Fibroblast of skin of right quadriceps (primary cell): ENCODE measurements at places on chromosomes 11 and 22.

DNA sequence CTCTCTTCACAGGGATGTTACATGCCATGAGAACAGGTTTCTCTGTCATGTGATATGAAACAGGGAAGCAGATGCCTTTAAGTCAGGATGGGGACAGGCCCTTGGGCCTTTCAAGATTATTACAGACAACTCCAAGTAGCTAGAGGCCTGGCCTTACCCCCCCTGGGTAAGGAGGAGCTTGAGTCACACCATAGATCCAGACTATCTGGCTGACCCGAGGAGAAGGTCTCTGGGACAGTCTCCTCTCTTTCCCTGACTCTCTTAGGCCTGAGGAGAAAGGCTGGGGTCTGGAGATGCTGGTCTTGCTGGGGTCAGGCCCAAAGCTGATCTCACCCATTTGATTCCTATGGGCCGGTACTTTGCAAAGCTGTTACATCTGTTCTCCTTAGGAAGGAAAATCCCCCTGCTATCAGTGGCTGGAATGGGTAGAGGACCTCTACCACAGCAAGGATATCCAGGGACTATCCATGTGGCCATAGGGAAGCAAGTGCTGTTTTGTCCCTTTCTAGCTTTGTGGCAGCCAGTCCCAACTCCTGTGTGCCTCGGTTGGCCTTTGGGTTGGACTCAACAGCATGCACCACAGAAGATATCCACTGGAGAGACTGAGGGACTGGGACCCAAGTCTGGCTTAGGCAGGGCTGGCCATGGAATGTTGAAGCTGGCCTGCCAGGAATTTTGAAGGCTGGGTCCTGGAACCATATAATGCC is 25.2 kb downstream of the RELT start:
- DNase-seq = no peak

- no peak for DNase-seq
Measured at GRCh38 chr11:70627219-70627618, 228.9 kb downstream of the CTTN start.

- no peak for DNase-seq
Measured at GRCh38 chr11:4932751-4933150, 8.6 kb upstream of the OR51G1 start.

DNA sequence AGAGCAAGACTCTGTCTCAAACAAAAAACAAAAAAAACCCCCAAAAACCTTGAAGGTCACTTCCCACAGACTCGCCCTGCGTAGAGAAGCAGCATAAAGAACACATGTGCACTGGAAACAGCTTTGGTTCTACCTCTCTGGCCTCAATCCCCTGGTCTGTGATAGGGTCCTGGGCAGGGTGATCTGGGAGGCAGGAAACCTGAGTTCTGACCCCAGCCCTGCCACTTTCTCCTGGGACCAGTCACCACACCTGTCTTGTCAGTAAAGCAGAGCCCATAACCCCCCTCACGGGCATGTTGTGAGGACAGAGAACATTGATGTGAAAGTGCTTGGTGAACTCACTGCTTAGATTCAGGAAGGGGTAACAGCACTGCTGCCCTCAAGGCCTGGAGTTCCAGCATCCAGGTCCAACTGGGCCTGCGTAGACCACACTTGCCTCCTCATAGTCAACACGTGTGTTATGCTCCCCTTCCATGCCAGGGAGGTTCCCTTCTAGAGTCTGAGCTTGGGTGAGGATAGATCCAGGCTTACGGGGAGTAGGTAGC is 11.4 kb downstream of the UCP2 start:
- no peak for DNase-seq

- no peak for DNase-seq
Measured at GRCh38 chr11:108624196-108624925, 30.8 kb upstream of the EXPH5 start.

DNA sequence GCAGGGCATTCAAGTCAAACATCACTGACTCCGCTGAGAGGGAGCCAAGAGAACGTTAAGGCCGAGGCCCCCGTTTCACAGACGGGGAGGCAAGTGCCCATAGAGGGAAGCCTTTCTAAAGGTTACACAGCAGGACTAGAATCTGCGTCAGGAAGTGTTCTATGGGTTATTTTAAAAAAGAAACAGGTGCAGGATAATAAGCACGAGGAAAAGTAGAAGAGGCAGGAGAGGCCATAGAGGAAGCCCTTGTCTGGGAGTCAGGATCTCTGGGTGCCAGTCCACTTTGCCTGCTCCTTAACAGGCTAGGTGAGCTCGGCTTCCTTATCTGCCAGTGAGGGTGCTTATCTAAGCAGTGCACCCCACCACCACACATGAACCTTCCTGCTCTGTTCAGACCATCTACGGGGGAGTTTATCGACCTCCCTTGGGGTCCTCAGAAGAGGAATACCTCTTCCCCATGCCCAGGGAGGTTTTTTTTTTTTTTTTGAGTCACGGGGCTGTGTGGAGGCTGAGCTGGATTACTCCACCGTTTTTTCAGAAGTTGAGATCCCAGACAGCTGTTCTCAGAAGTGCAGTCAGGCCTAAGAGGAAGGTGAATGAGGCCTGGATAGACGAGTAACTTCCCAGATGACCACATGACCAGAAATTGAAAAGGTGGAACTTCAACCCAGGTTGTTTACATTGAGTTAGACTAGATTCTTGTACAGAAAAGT is 1.2 kb upstream of the FCHSD2 start:
- no peak for DNase-seq

- DNase-seq = peak; percentile 5
Measured at GRCh38 chr11:70020336-70021214, 57.5 kb upstream of the ANO1 start.

DNA sequence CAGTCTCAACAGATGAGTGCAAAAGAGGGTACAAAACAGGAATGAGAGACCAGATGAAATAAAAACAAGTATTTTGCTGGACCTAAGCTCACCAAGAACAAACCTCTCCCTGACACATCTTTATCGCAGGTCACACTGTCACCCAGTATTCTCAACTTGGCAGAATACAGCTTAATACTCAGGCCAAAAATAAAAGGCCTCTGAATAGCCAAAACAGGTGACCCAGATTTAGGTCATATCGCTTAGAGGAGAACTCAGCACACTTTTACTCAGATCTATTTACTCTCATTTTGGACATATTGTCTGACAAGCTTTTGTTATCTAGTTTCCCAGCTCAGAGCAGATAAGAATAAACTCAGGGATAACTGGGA is 216.9 kb upstream of the SYN3 start:
- no peak for DNase-seq

DNA sequence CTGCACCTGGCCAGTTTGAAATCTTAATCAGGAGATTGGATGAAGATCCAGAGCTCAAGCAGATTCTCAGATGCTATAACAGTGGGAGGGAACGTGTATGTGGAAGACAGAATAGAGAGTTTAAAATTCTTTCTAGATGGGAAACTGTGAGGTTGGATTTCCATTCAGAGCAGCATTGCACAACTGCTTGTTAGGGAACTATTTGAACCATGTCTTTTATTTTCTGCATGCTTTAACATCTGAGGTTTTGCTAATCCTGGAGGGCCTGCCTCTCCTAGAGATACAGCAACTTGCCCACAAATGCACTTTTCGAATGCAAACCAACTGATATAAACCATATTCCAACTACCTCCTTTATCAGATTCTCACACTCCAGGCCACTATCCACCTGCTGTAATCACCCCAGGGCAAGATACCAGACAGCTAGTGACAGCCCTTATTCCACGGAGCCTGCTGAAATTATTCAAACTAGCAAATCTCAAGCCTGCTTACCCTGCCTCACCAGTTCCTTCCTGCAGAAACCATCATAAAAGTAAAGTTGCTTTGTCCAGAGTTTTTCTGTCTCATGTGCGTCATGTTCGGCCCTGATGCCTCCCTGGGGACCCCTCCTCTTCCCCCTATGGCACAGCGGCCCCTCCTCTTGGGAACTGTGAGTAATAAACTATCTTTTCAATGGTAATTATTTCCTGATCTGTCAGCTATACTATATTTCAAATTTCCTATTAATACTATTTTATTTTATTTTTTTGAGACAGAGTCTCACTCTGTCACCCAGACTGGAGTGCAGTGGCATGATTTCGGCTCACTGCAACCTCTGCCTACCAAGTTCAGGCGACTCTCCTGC is 18.4 kb upstream of the SEC14L4 start:
- DNase-seq = no peak

DNA sequence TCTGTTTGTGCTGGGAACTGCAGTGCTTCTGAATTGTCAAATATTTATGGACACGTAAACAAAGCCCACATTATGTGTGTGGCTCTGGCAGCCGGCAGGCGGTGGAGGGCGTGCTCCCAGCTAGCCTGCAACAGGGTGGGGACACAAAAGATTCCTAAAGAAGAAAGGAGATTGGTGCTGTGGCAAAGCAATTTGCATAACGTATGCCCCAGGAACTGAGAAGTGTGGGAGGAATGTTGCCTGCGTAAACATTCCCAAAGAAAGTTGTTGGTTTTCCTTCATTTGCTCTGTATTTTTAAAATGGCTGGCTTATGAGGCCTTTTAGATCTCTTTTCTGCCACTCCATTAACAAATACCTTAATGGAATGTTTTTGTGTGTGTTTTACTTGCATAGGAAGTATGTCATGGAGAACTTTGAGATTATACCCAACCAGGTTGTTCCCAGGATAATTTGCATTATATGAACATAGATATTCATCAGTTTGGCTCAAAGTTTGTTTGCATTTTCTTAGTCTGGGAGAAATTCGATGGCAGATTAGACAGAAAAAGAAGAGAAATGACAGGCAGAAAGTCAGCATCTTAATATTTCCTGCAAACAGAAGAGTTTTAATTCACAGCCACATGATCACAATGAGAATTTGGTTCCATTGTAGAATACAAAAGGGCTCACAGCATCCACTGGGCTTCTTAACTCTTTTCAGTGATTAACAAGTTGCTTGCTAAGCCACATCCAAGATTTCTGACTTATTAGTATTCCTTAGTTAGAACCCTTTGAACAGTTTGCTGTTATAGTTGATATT is 41.8 kb upstream of the DLAT start:
- DNase-seq = no peak

DNA sequence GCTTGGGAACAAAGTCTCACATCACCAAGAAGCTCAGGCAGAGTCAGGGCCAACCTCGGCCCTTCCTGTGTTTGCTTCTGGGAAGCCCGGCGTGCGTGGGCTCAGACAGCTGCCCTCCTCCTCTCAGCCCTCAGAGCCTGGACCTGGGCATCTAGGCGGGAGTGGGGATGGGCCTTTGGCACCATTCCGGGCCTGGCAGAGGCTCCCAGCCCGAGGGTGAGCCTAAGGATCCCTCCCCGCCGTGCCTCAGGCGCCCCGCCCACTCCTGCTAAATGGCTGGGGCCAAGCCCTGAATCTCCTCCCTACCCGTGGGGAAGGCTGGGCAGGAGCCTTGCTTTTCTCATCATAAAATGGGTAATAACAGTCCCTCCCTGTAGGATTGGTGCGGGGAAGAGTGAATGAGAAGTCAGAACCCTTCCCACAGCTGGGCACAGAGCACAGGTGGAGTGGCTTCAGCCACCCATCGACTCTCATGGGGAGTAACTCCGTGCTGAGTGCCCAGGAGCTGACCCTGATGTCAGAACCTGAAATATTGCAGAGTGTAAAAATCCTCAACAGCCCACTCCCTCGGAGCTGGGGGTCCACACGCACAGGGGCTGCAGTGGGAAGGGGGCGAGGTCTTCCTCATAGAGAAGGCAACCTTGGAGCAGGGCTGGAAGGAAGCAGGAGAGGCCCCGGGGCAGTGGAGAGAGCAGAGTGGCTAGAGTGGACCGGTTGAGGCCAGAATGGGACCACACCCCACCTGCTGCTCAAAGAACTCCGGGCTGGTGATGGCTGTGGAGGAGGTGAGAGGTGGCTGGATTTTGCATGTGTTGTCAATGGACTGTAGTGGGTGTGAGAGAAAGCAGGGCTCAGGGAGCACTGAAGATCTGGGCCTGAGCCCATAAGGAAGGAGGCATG is 18.8 kb upstream of the CDKN1C start:
- DNase-seq = no peak

DNA sequence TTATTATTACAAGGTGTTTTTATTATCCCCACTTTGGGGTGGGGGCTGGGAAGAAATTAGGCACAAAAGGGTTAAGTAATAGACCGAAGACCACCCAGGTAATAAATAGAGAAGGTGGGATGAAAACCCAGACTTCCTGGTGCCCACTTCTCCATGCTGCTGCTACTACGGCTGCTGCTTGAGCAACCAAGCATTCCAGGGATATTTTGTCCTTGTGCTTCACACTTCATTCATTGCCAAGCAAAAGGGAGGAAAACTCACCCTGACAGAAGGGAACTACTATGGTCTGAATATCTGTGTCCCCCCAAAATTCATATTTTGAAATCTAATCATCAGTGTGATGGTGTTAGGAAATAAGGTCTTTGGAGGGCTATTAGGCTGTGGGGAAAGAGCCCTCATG is 470.9 kb upstream of the API5 start:
- DNase-seq = no peak

- peak; percentile 92 for DNase-seq
Measured at GRCh38 chr11:118910309-118911112, 15.2 kb downstream of the BCL9L start.

- no peak for DNase-seq
Measured at GRCh38 chr11:36156161-36156816, 132.9 kb downstream of the COMMD9 start.

DNA sequence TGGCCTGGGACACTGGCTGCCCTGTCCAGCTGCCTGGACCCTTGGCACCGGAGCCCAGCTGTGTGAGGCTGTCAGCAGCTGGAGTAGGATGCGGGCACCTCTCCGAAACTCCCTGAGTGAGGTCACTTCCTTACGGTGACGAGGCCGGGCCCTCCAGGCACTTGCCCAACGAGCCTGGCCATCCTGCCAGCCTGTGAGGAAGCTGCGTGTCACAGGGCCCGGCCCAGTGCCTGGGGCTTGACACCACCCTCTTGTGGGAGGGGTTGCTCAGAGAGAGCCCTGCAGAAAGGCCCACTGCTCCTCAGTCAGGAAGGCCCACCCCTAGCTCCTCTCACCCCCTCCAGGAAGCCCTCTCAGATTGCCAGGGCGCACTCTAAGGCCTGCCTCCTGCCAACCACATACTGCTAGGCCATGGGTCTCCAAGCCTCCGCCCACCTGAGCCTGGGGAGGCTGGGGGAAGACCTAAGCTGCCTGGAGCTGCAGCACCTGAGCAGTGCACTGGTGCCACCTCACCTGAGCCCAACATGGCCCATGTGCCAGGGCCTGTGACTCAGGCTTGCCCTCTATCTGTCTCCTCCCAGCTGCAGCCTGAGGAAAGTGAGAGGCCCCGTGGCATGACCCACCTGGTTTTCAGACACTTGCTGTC is 4.3 kb upstream of the PHLDA2 start:
- peak; percentile 50 for DNase-seq

GRCh38 chr11:43574949-43575912 is 105.3 kb upstream of the HSD17B12 start:
- DNase-seq = peak; percentile 67

- no peak for DNase-seq
Measured at GRCh38 chr22:25853501-25854284, 111.7 kb downstream of the MYO18B start.

DNA sequence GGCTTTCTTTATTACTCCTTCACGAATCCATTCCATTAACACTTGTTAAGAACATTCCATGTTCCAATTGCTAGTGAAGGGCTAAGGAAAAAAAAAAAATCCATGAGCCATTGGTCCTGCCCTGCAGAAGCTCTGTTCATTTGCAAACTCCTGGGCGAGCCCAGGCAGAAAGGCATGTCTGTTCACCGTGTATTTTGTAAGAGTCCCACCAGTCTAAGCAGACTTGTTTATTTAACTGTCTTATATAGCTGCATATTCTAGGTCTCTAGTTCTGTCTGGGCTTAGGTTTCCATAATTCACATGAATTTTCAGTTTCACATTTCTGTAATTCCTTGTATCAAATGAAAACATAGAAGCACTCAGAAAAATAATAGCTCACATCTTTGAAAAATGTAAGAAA is 97.4 kb upstream of the POU2AF2 start:
- no peak for DNase-seq

GRCh38 chr11:10866893-10867331 is 9.1 kb upstream of the ZBED5 start:
- DNase-seq = peak; percentile 74

- peak; percentile 56 for DNase-seq
Measured at GRCh38 chr11:58575377-58576020, at the start of gene LPXN. LPXN (minus strand) TSS chr11:58575856; CDS start chr11:58575772, 84 bp downstream.
